ENCODE measurements at places on chromosomes 12 and 14. TPM values are rescaled to one million over a fixed set of nuclear protein-coding genes. Genes with fewer than 3 reads are reported as not detected.

Gene CMA1
- not detected for total RNA-seq

Gene AMDHD1
- not detected for total RNA-seq

Gene NTS
- total RNA-seq = not detected

Gene CACNA2D4
- 3.0 TPM for total RNA-seq

Gene MIP
- not detected for total RNA-seq

Gene RTN1
- total RNA-seq = 0.12 TPM

Gene CYP46A1
- total RNA-seq = 0.19 TPM

Gene SLC35F4
- not detected for total RNA-seq

Gene ITFG2
- 11.2 TPM for total RNA-seq

Gene IFT81
- 7.0 TPM for total RNA-seq

Gene RASSF9
- 3.7 TPM for total RNA-seq

Gene ESRRB
- total RNA-seq = not detected

Gene HOXC10
- total RNA-seq = not detected

Gene PTPRO
- total RNA-seq = not detected

Gene IAPP
- total RNA-seq = not detected

Gene SLC6A13
- not detected for total RNA-seq

Gene RNASE3
- total RNA-seq = not detected

Gene WSCD2
- not detected for total RNA-seq

Gene SIX6
- not detected for total RNA-seq

Gene GRIN2B
- not detected for total RNA-seq

Data from cardiac ventricle fibroblast (primary cell).